ENCODE measurements at places on chromosomes 11 and 22.

DNA sequence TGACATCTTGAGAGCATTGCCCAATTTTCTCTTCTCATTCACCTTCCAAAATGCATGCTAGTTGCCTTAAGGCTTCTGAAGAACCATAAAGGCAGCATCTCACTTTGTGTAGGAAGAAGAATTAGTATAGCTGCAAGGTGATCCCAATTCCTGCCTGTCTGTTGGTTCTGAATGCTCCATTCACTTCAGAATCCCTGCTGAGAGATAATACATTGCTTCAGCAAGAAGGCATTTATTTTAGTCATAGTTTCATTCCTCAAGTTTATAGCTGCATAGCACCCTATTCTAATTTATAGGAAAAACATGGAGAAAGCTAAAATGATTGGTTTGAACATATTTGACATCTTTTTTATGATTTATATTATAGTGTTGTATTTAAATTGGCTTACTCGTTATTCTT lies 181.3 kb downstream of the METTL15 start:
- no peak for DNase-seq

- DNase-seq = no peak
Measured at GRCh38 chr22:17063411-17064106, 21.2 kb upstream of the IL17RA start.

DNA sequence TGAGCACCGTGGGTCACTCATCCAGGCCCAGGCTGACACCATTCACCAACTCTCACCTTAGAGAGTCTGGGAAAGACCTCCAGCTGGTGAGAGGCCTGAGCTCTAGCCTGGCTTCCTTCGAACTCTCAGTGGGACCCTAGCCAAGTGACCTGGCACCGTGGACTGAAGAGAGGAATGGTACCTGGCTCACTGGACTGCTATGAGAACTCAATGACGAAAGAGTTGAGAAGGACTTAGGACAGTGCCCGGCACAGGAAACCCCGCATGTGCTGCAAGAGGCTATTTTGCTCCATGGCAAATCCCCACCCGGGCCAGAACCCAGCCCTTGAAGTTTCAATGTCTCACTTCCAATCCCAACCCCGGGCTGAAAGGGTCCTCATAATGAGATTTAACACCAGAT lies 605 bp upstream of the RAPSN start:
- no peak for DNase-seq

DNA sequence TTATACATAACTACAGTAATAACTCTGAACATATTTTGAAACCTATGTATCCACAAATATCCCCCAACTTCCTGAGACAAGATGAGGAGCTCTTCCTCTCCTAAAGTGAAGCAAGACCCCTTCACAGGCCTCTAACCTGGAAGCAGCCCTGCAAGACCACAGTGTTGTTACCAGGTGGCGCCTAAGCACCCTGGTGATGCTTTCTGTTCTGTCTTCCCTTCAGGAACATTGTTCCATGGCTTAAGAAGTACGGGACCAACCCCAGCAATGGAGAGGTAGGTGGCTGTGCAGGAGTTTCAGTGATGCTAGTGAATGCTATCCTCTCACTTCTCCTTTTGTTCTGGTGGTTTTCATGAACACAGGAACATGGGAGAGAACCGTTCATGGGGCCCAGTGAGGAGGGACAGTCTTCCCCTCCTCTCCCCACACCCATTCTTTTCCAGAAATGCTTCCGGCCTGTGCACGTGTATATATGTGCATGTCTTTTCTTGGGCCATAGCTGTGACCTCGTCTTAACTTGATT lies 6.4 kb downstream of the PPIL2 start:
- DNase-seq = no peak

GRCh38 chr11:122224867-122225266 lies 108.9 kb upstream of the BLID start:
- DNase-seq = no peak

DNA sequence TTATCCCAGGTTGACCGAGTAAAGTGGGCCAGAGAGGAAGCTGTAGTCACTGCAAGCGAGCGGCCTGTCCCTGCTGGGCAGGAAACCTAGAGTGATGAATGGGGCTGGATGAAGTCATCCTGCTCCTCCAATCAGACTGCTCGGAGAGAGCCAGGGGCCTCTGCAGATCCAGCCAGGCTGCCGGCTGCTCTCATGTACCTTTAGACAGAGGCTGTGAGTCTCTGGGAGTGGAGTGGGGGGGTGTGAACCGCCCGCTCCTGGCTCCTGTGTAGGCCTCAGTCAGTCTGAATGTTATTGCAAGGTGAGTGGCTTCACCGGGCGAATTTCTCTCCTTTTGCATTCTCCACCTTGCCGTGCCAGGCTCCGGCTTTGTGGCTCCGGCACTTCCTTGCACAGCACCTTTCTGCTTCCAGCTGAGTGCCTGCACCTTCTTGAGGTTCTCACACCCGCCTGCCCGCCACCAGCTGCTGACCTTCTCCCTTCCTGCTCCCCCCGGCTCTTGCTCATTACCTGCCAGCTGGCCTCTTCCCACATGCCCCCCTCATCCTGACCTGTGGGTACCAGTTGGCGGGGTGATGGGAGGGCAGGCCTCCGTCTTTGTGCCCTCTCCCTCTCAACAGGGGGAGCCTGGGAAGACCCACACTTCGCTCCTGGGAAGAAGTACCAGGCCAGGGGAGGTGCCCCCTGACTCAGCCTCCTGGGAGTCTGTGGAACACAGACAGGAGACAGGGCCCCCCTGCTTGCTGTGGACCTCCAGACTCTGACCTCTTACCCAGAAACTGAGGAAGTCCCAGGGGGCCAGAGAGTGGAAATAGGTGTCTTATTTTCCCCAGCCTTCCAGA lies 79.9 kb downstream of the GRAMD1B start:
- peak; percentile 17 for DNase-seq

DNA sequence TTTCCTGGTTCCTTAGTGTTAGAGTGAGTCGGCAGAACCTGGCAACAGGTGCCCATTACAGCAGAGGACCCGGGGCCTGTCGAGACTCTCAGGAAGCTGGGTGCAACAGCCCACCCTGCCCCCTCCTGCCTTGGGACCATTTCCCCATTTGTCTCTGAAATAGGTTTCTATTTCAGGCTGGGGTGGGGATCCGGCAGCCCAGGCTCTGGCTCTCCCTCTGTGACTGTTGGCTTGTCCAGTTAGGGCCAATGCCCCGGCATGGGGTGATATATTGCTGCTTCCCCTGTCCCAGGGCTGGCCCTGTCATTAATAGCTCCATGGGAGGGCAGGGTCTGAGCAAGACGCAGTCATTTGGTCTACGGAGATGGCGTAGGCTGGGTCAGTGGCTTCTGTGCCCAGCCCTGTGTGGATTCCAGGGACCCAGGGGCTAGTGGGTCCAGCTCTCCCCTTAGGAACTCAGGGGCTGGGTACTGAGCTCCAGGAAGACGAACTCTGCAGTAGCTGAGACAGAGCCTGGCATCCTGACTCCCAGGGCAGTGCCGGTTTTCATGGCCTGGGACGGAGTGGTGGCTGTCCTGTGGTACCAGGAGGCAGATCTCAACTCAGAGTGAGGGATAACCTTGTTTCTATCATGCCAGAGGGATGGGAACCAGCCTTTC lies 2.7 kb downstream of the P2RY6 start:
- no peak for DNase-seq

- no peak for DNase-seq
Measured at GRCh38 chr22:38419858-38420160, 35.2 kb downstream of the KCNJ4 start.

DNA sequence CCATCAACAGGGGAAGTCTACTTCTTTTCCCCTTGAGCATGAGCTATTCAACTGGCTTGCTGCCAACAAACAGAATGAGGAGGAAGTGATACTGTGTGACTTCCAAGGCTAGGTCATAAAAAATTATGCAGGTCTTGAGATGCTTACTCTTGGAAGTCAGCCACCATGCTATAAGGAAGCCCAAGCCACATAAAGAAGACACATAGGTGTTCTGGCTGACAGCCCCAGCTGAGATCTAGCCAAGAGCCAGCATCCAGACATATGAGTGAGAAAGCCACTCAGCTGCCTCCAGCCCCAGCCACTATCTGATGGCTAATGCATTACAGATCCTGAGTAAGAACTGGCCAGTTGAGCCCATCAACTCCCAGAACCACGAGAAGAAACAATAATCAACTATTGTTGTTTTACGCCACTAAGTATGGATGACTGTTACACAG lies 31.0 kb upstream of the PPP2R1B start:
- DNase-seq = no peak

DNA sequence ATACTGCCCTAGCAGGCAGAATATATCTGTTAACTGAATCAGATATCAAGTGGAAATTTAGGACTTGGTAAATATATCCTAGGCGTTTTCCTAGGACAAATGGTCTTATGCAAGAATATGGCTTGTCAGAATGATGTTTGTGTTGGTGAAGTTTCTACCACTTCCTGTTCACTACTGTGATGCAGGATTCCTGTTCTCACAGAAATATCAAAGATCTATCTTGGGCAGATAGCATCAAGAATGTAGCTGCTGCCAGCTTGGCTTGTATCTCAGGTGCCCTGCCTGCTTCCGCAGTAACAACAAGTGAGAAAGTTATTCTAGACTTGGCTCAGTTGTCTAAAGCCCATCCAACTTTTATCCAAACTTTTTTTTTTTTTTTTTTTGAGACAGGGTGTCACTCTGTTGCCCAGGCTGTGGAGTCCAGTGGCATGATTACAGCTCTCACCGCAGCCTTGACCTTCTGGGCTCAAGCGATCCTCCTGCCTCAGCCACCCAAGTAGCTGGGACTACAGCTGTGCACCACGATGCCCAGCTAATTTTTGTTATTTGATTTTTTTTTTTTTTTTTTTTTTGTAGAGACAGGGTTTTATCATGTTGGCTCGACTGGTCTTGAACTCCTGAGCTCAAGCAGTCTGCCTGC lies 61.3 kb downstream of the PPME1 start:
- no peak for DNase-seq

DNA sequence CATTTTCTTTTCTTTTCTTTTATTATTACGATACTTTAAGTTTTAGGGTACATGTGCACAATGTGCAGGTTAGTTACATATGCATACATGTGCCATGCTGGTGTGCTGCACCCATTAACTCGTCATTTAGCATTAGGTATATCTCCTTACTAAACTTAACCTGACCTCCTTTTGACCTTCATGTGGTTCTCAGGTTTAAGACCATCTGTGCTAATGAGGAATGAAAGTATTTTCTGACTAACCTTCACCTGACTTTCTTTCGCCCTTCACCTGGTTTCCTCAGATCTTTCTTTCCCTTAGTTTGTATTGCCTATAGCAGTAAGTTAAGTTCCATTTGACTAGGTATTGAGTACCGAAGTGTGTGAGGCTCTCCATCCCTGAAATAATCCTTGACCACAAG lies 6.5 kb downstream of the EXPH5 start:
- DNase-seq = no peak

- DNase-seq = no peak
Measured at GRCh38 chr11:78783846-78784245, 209.2 kb upstream of the NARS2 start.

- no peak for DNase-seq
Measured at GRCh38 chr22:49042877-49043859, 784.5 kb downstream of the BRD1 start.

DNA sequence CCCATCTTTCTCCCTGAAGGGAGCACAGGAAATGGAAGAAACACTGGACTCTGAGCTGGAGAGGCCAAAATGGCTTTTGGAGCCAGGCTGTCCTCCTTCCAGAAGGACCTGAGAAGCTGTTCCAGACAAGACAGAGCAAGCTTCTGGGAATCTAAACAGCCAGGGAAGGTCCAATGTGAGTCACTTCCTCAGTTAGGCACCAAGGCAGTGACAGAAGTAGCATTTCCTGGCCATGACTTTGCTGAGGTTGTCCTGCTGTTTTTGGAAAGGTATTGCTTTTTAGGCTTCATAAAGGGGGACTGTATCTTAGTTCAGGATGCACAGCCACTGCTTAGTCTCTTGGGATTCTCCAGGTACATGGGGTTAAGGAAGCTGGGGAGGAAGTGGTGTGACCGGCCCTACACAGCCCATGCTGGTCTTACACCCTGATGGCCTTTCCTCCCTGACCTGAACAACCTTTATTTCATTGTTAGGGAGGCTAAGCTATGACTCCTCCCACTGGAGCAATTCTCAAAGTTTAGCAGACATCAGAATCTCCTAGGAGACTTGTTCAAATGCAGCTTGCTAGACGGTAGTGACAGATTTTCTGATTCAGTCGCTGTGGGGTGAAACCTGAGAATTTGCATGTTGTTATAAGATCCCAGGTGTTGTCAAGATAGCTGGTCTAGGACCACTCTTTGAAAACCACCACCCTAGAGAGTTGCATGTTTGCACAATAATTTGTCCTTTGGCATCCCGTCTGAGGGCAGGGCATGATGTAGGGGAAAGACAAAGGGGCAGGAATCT lies 6.8 kb upstream of the INSC start:
- no peak for DNase-seq

GRCh38 chr11:128776424-128777284 lies 82.8 kb downstream of the FLI1 start:
- no peak for DNase-seq

DNA sequence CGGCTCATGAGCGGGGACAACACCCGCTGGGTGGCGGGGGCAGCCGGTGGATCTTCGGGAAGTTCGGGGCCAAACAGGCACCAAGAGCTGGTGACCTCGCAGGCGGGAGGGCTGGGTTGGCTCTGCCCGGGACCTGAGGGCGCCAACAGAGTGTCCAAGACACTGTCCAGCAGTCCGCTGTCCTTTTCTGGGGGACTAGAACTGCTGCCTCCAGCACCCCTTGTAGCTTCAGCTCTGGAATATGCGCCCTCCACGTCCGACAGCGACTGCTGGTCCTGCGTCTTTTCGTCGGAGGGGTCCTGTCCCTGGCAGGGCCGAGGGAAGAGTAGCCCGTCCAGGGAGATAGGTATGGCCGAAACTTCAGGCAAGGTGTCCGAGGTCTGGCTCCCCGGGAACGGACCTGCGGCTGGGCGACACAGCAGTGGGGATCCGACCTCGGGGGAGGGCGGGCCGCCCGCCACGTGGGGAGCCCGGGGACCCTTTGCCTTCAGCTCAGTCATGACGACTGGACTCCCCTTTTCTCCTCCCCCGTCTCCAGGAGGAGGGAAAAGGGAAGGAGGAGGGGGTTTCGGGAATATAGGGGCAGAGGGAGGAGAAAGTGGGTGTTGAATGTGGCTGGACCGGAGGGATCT lies 926 bp downstream of the PGR start:
- peak; percentile 17 for DNase-seq

- no peak for DNase-seq
Measured at GRCh38 chr22:30910358-30910757, 58.2 kb downstream of the MORC2 start.

DNA sequence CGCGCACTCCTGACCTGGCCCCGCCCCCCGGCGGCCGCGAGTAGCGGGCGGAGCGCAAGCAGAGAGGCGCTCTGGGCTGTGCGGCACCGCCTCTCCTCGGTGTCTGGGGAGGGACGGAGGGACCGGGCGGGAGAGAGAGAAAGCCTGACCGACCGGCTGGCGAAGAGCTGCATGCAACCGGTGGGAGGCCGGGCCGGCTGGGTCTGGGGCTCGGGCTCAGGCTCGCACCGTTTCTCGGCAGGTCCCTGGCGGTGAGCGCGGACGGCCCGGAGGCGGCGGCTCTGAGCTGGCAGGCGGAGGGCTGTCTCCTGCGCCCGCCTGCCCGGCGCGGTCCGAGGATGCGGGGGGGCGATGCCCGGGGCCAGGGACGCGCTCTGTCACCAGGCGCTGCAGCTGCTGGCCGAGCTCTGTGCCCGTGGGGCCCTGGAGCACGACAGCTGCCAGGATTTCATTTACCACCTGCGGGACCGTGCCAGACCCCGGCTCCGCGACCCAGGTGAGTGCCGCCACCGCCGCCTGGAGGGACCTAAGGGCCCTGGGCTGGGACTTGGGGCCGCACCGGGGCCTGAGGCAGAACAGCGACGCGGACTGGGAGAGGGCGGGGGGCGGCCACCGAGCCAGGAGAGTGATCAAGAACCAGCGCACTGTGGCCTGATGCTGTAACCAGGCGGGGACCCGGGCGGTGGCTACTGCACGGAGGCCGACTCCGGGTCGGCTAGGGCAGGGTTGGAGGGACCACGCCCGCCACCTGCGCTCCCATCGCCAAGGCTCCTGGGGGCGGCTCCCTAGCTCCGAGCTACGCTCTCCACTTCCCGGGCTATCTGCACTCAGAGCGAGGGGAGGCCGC lies at the start of gene SYT9:
SYT9 (plus strand) TSS at position 69 of the 847 bp plus-strand sequence; CDS start at position 352, 283 bp downstream.
- no peak for DNase-seq

Measured in T1000 (cell line).